ENCODE measurements at places on chromosomes 1 and 21. TPM values are rescaled to one million over a fixed set of nuclear protein-coding genes. Genes with fewer than 3 reads are reported as not detected.

Gene CFHR4
- not detected for total RNA-seq

Gene GPR37L1
- total RNA-seq: 0.07 TPM

Gene GPR25
- not detected for total RNA-seq

Gene LGALS8
- 86.0 TPM for total RNA-seq

Gene NCAM2
- 4.4 TPM for total RNA-seq

Gene CTSE
- 0.15 TPM for total RNA-seq

DNA sequence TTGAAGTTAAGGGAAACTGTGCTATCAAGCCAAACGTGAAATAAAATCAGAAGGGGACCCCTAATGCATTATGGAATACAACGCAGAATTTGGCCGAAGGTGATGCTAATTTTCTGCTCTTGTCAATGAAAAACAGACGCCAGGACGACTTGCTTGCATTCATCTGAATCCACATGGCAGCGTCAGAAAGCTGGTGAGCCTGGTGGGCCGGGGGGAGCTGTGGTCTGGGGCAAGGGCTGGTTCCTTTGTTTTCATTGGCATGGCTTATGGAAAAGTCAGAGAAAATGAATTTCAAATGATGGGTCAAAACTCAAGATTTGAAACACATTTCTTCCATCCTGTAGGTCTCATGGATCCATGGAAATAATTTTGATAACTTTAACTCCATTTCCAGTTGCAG is 86.4 kb upstream of the RUNX1 start:
- DNase-seq: no peak

DNA sequence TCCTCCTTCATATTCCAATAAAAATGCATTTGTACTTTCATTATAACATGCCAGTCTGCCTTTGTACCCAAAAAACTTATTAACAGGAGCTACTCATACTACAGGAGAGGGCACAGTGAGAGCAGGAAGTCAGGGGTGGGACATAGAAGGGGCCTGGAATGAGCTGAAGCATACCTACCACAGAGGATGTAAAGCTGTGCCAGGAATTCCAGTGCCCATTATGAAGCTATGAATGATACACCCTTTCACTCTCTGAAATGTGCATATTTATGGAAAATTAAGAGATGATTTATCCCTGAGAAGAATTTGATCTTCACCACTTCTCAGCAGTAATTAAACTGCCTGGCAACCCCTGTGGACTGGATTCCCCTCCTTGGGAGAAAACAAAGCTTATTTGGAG is 65.8 kb downstream of the ATP5PO start:
- no peak for DNase-seq

- no peak for DNase-seq
Measured at GRCh38 chr1:31564606-31564989, 11.7 kb upstream of the TINAGL1 start.

DNA sequence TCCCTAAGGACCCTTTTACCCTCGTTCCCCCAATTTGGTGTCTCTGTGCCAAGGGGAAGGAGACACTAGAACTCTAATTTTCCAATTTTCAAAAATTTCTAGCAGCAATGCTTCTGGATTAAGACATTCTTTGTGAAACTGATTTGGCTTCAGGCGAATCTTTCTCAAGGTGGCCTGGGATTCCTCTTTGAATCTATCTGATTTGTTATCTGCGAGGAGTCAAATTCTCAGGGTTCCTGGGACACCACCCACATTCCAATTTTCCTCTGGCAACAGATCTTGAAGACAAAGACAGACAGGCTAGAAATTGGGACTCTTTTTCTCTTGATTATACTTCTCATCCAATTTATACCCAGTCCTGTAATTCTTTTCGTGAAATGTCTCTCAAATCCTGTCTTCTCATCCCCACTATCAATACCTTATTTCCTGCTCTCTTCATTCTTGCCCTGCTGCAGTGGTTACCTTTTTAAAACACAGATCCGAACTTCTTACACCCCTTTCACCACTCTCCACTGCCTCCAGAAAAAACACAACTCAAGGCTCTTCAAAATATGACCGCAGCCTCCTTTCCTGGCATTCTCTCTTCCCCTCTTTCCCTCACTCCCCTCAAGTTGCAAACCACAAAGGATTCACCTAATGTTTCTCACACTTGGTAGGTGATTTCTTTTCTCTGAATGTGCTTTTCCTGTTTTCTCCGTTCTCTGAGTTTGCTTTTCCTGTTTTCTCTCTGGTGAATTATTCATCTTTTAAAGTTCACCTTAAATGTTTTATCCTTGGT is 2.7 kb upstream of the MPZL1 start:
- DNase-seq: no peak

DNA sequence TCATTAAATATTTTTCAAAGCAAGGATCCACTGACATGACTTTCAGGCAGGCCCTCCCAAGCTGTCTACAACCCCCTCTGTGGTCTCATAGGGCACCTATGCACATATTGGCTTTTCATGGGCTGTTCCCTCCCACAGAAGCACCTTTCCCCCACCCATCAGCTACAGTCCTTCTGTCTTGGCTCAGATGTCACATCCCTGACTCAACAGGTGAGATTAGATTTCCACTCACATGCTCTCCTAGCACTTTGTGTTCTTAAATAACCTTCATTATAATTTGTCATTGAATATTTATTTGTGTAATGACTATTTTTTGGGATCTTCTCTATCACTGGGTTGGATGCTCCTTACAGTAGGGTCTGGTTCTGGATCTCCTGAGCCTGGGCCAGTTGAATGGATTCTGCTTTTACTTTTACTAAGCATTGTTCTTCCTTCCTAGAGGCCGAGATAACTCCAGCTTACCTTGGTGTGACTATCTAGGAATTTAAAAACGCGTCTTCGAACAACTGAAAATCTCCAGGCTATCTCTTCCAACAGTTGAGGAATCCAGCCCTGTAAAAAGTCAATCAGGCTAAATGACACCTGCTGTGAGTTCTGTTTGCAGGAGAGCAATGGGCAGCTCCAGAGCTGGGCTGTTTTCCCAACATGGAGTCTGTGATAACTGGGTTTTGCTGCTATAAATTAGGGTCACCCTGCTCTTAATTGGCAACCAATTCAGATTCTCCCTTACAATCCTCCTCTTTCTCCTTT is 16.2 kb downstream of the ROR1 start:
- no peak for DNase-seq

DNA sequence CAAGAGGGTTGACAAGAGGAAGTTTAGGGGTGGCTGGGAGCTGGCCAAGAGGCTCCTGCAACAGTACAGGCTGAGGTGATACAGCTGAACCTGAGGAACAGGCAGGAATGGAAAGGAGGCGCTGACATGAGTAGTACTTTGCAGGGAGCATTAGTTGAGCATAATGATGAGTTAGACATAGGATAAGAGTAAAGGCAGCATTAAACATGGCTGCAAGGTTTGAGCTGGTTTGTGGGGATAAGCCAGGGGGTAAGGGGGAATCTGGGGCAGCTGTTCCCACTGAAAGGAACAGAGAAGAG is 20.6 kb downstream of the SLC30A10 start:
- peak; percentile 29 for DNase-seq

DNA sequence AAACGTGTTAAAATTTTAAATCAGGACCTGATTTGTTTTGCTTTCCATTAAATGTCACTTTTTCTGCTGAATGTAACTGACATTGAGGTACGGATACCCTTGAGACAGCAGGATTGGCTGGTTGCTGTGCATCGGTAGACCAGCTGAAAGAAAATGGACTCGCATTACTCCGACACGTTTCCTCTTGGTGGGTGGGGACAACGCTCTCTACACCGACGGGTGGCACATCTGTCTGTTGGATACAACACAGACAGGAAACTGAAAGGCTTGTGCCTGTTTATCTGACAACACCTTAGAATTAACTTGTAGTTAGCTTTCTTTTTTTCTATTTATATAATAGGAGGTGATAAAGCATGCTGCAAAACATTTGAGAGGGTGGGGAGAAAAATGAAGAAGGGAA is 19.4 kb downstream of the PRPF38A start:
- DNase-seq: no peak

All from left ventricle myocardium superior (tissue), 1 donor.